ENCODE measurements at places on chromosomes 5 and 9.
A peak's percentile ranks its signal among the peaks of the same experiment; 100 is the strongest.

DNA sequence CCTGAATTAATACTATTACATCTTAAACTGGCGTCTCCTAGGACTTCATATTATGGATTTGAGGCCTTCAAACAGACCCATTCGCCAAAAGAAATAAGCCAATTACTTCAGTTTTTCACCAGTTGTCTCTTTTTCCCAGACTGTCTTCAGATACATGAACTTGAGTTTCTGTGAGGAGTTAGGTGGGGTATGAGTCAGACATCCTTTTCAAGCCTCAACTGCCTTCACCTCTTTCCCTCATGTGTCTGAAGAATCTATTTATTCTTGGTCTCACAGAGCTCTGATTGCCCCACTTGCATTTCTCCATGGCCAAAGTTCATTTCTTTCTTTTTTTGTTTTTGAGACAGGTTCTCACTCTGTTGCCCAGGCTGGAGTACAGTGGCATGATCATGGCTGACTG lies 12.5 kb downstream of the WNT8A start:
- peak; percentile 36 for DNase-seq

DNA sequence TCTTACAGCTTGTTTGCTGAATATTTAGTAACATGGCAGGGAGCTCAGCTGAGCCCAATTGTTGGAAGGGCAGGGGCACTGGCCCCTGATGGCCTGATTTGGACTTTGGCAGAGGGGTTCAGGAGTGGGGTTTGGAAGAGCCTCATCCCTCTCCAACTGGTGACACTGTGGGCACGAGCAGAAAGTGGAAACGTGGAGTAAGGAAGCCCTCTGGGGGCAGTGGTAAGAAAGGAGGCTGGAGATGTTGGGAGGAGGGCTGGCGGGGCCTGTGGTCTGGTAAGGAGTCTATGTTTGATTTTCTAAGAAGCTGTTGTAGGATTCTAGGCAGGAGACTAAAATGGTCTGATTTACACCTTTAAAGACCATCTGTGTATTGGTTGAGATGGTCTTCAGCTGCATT lies 208.9 kb downstream of the HSPA4 start:
- DNase-seq, result no peak

DNA sequence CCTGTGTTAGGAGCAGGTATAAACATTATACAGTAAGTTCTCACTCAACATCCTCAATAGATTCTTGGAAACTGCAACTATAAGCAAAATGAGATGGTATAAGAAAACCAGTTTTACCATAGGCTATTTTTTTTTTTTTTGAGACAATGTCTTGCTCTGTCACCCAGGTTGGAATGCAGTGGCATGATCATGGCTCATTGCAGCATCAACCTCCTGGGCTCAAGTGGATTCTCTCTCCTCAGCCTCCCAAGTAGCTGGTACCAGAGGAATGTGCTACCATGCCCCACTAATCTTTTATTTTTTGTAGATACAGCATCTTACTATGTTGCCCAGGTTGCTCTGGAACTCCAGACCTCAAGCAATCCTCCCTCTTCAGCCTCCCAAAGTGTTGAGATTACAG lies 50.1 kb upstream of the ADRB2 start:
- no peak for DNase-seq

DNA sequence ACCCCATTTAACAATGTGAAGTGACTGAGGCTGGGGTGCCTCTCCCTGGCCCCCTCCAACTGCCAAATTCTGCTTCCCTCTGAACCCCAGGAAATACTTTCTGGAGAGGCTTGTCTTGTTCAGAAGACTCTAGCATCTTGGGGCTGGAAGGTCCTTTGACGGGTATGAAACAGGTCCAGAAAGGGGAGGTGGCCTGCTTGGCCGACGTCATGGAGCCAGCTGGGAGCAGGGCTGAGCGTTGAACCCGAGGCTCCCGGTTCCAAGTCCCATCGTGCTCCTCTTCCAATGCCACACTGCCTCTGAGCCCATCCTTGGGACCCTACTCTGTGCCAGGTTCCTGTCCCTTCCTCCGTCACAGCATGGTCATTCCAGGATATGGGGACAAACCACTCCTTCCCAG lies 46.9 kb downstream of the NDST1 start:
- no peak for DNase-seq

- DNase-seq, result no peak
These were observed 7.1 kb downstream of the CAVIN4 start for GRCh38 chr9:100584951-100585350.

- no peak for DNase-seq
These were observed 11.0 kb downstream of the SNAPC3 start for GRCh38 chr9:15433661-15434060.

DNA sequence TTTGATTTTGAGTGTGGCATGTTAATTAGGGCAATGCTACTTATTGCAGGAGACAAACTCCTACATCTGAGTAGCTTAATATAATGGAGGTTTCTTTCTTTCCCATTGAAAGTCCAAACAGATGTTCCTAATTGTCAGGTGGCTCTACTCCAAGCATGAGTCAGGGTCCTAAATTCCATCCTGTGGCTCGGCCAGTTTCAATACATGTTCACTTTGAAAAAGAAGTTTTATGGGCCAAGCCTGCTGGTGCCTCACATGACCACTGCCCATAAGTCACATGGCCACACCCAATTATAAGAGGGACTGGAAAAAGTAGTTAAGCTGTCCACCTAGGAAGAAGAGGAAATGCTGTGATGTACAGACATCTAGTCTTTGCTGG lies 170.4 kb downstream of the ARRDC3 start:
- no peak for DNase-seq

DNA sequence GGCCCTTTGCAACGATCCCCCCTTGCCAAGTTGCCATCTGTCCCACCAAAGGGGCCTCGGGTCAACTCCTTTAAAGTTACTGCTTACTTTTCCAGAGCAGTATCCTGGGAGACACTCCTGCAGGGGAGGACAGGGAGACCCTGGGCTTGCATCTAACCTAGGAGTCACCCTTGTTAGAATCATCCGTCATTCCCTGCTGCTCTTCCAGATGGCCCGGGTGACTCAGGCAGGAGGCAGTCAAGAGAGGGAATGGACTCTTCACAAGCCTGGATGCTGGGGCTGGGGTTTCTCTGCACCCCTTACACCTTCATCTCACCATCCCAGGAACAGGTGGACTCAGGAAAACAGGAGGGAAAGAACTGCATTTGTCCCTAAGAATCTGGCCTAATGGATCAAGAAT lies 175.6 kb downstream of the GABBR2 start:
- no peak for DNase-seq

GRCh38 chr5:94702729-94703128 lies 84.3 kb downstream of the SLF1 start:
- DNase-seq, result no peak

DNA sequence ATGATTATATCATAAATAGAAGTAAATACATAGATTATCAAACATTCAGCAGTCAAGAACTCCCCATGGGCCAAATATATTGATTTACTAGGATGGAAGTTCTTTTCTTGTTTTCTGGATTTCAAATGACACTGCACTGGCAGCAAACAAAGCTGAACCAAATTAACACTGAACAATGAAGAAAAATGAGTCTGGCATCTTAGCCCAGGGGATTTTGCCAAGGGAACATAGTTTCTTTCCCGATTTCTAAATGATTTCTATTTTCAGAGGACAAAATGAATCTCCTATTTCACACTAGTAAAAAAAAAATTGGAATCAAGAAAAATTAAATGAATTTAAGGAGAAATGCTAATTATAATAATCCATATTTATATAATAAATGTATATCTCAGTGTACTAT lies 116.9 kb upstream of the FAM174A start:
- no peak for DNase-seq

DNA sequence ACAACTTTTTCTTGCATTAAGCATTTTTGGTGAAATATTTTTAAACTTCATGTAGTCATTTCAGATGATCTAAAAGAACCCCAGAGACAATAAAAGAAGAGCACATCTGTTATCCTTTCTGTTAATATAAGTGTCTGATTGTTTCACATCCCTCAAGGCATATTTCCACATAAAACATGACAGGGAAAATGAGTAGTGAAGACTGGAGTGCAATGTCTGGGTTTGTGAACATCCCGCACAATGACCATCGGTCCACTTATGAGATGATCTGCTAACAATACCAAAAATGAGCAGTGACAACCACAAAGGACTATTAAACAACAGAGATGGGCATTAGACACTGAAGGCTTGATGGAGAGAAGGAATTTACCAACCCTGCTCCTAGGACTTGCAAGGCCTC lies 209.1 kb downstream of the NR2F1-AS1 start:
- DNase-seq, result no peak

GRCh38 chr5:157748760-157749461 lies 5.4 kb downstream of the LSM11 start:
- DNase-seq, result peak; percentile 27

- no peak for DNase-seq
These were observed 30.8 kb downstream of the SLC6A3 start for GRCh38 chr5:1414311-1415058.
